ENCODE measurements at places on chromosomes 11 and 22.
A peak's percentile ranks its signal among the peaks of the same experiment; 100 is the strongest.

GRCh38 chr11:121936370-121936769, 179.6 kb downstream of the BLID start:
- no peak for DNase-seq

DNA sequence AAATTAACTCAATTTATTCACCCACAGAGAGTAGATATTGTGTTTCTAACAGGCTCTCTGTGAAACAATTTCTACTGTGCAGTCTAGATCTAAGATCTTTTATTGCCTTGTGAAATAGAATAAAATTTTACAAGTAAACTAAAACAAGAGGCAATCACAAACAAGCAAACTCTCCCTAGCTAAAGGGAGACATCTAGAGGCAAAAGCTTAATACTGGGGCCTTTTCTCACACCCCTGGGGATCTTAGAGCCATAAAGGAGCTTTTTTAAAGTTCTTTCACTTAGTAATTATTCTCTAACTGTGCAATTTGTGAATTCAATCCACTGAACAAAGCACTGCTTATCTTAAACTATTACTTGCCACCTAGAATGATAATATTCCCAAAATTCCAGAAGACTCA, 19.7 kb downstream of the ALG9 start:
- no peak for DNase-seq

DNA sequence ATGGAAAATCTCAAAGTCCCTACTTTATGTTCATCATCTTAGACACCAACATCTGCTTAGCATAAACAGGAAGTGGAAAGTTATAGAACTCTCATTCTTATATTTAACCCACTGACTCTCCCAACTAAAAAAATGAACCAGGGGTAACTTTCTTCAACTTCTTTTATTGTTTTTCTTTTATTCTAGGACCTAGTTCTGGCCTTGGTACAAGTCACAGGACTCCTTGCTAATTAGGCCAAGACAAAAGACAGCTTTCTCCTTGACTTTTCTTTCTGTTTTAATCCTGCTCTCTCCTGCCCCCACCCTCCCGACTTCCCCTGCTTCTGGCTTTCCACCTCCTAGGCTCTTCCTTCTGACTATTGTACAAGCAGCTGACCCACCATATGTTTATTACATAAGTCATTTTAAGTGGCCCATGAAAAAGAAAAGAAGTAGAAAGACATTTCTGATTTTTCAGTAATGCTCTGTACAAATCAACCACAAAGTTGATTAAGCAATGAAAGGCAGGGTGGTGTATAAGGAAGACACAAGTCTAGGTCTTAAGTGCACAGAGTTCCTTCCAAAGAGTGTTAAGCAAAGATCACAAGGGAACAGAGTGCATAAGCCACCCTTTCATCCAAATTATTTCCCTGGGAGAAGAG, 18.3 kb downstream of the JAML start:
- DNase-seq = no peak

DNA sequence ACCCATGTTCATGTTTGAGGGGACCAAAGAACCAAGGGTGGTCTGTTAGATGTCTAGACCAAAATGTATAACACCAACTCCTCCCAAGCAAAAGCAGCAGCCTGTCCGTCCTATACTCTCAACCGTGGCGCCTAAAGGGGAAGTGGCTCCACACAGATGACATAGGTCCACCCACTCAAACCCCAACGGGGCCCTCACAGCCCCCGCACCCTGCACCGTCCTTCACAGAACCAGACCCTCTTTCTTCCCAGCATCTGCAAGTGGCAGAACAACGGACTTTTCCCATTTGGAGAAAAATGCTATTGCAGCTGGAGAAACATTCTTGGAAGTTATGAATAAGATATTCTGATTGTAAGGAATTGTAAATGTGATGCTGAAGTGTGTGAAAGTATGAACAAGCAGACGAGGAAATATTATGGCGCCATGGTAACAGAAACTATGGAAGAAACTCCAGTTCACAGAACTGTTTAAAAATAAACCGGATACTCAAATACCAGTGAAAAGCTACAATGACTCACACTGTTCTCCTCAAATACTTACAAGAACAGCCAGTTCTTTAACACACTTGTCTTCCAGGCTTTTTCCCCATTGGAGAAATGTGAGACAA, 76.5 kb upstream of the ARFGAP3 start:
- DNase-seq = peak; percentile 27

- DNase-seq = no peak
Measured at GRCh38 chr11:78876676-78877075, 302.0 kb upstream of the NARS2 start.

DNA sequence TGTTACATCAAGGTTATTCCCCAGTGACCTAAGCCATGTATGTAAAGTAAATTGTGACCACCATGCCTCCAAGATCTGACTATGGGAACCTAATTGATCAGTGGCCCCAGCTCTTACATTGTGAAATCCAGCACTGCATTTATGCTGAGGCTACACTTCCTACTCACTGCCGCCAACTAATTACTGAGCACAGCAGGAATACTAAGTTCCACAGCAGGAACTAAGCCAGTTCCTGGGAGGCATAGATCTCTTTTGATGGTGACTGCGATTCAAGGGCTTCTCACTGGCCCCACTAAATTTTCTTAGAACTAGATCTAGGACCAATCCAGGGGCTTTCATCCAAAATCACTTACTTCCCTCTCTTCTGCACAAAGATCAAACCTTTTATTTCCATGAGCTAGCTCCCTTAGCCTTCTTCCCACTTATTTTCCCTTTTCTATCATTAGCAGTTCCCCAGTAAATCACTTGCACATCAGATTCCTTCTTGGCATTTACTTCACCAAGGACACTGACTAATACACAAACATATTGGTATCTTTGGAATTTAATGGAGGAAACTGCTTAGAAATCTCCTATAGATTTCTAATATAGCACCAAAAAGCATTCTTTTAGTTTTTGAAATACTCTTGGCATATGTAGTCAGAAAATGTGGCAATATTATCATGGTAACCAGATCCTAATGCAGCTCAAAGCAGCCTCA, 46.0 kb downstream of the CNTN5 start:
- no peak for DNase-seq

DNA sequence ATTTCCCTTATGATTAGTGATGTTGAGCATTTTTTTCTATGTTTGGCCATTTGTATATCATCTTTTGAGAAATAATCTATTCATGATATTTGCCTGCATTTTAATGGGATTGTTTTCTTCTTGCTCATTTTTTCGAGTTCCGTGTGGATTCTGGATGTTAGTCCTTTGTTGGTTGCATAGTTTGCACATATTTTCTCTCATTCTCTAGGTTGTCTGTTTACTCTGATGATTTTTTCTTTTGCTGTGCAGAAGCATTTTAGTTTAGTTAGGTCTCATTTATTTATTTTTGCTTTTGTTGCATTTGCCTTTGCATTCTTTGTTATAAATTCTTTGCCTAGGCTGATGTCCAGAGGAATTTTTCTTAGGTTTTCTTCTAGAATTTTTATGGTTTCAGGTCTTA, 87.3 kb downstream of the METTL15 start:
- DNase-seq = no peak

DNA sequence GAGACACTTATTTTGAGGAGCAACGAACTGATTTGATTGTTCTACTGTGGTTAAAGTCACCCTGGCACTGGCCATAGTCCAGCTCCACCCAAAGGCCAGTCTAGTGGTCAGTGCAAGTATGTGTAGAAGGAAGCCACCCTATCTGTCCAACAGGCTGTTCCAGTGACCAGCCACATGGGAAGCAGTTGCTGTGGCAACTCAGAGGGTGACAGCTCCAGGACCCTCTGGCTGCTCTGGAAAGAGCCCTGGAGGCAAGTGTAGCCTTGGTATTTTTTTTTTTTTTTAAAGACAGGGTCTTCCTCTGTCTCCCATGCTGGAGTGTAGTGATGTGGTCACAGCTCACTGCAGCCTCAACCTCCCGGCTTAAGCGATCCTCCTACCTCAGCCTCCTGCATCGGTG, 27.8 kb downstream of the LMO1 start:
- no peak for DNase-seq

- DNase-seq = no peak
Measured at GRCh38 chr22:20533879-20534265, 26.5 kb downstream of the MED15 start.

- no peak for DNase-seq
Measured at GRCh38 chr22:29877620-29878019, 5.4 kb upstream of the MTMR3 start.

GRCh38 chr11:39113606-39114005, 2345.8 kb downstream of the LRRC4C start:
- DNase-seq = no peak

GRCh38 chr11:128757886-128758612, 64.2 kb downstream of the FLI1 start:
- DNase-seq = no peak

DNA sequence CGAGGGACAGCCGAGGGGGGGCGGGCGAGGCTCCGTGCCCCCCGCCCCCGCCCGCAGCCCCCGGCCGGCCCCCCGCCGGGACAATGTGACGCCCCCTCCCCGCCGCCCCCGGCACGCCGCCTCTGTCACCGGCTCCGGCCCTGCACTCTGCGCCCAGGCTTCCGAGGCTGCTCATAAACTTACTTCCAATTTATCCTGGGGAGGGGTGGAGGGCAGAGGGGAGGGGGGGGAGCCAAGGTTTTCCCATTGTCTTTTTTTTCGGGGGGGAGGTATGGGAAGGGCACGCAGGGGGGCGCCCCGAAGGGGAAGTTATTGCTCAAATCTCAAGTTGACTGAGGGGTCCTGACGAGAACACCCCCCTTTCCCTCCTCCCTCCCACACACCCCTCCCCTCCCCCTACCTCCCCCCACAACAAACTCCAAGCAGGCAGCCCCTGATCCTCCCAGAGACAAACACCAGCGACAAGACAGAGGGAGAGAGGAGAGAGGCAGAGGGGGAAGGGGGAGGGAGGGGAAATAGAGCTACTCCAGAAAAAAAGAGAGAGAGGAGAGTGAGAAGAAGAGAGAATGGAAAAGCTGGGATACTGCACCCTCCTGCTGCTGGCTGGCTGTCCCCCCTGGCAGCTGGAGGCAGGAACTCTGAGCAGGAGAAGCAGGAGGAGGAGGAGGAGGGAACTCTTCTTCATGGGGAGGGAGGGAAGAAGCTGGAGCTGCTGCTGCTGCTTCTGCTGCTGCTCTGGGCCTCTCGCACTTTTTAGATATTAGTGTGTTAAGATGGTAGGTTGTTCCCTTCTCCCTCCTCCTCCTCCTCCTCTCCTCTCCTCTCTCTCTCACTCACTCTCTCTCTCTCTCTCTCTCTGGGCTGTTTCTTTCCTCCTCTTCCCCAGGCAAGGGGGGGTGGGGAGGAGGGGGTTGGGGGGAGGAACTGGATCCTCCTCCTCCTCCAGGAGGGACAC, 631 bp downstream of the PHF21A start:
- no peak for DNase-seq

- DNase-seq = peak; percentile 4
Measured at GRCh38 chr22:23067691-23068090, 2.6 kb upstream of the GNAZ start.

DNA sequence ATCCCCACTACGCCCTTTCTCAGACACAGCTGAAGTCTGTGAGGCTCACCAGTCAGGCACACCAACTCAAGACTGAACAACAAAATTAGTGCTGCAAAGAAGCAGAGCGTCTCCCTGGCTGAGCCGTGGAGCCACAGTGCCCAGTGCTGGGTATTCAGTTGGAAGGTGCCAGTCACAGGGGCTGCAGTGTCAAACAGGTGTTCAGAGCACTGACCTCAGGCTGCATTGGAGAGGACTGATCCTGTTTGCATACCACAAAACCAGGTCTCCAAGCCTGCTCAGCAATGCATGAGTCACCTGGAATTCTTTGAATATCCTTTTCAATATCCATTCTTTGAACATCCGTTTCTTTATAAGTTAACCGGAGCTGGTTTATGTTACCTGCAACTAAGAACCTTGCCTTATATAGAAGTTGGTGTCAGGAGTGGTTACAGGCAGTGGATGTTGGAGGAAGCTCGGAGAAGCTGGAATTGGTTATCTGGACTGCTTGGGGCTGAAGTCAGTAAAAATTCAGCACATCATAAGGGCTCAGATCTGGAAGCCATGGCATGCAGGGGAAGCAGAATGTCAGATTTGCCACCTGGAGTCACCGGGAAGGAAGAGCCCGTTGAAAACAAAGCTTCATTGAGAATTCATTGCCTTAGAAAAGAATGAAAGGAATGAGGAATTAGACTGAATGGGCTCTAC, 30.3 kb downstream of the PDGFB start:
- no peak for DNase-seq

- DNase-seq = no peak
Measured at GRCh38 chr22:23055449-23056179, 14.7 kb upstream of the GNAZ start.

- DNase-seq = no peak
Measured at GRCh38 chr22:43292630-43293018, 50.5 kb downstream of the SCUBE1 start.

DNA sequence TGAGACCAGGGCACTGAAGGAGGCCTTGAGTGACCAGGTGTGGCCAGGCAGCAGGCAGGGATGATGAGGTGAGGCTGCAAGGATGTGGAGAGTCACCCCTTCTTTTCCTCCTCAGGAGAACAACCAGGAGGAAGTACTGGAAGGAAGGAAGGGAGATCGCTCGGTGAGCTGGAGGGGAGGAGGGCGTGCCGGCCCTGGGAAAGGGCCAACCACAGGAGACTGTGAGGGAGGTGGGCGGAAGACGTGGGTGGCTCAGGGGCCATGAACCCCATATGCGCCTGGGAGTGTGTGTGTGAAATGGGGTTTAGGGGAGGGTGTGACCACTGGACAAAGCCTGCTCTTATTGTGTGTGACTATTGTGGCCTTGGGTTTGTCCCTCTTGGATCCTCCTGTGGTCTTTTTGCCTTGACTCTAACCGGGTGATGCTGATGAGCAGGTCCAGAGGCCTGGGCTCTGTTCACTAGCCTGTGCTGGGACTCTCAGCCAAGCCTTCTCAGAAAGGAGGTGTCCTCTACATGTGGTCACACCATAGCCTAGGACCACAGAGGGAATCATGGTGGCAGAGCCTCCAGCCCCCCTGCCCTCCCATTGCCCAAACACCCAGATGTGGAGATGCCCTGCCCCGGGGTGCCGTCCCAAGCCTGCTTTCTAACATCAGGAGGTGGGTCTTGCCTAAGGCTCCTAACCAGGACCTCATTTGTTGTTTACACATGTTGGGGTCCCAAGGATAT, 41.3 kb upstream of the TUB start:
- no peak for DNase-seq

- no peak for DNase-seq
Measured at GRCh38 chr11:75087319-75088305, 9.1 kb downstream of the OR2AT4 start.

DNA sequence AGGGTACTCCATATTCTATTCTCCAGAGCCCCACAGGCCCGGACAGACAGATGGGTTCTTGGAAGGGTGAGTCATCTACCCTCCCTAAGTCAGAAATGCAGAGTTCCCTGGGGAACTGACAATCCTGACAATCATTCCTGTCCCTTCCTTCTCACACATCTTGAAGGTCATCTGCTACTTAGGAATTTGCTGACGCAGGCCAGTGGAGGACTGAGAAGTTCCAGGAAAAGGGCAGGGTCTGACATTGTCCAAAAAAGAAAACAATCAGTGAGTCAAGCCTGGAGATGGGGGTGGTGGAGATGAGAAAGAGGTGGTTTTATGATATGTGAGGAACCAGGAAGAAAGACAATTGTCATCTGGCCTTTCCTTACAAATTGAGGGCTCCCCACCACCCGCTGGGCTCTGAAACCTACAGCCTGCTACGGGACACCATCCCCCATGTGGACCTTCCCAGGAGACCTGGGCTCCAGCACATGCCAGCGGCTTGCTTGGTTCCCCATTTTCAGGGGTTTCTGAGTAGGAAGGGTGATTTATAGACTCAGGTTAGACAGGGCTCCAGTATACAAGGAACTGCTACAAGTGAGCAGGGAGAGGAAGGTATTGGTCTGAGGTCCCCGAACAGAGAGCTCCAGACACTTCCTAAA, 12.9 kb downstream of the CD59 start:
- DNase-seq = no peak

- DNase-seq = no peak
Measured at GRCh38 chr11:66475349-66476172, 4.7 kb upstream of the DPP3 start.
